ENCODE measurements at places on chromosomes 16 and 17.

- DNase-seq = no peak
Measured at GRCh38 chr17:42509841-42510240, 26.2 kb upstream of the NAGLU start.

- DNase-seq = no peak
Measured at GRCh38 chr17:9071811-9072498, 50.6 kb downstream of the NTN1 start.

- DNase-seq = no peak
Measured at GRCh38 chr17:43946781-43947180, 4.5 kb upstream of the PPY start.

GRCh38 chr17:52986056-52986662 lies 827.6 kb upstream of the CA10 start:
- no peak for DNase-seq

- DNase-seq = no peak
Measured at GRCh38 chr17:20989481-20989880, 53.3 kb downstream of the USP22 start.

GRCh38 chr17:77811521-77811920 lies 147.0 kb upstream of the TNRC6C start:
- DNase-seq = no peak

GRCh38 chr16:56604966-56605365 lies 3.4 kb upstream of the MT2A start:
- no peak for DNase-seq

DNA sequence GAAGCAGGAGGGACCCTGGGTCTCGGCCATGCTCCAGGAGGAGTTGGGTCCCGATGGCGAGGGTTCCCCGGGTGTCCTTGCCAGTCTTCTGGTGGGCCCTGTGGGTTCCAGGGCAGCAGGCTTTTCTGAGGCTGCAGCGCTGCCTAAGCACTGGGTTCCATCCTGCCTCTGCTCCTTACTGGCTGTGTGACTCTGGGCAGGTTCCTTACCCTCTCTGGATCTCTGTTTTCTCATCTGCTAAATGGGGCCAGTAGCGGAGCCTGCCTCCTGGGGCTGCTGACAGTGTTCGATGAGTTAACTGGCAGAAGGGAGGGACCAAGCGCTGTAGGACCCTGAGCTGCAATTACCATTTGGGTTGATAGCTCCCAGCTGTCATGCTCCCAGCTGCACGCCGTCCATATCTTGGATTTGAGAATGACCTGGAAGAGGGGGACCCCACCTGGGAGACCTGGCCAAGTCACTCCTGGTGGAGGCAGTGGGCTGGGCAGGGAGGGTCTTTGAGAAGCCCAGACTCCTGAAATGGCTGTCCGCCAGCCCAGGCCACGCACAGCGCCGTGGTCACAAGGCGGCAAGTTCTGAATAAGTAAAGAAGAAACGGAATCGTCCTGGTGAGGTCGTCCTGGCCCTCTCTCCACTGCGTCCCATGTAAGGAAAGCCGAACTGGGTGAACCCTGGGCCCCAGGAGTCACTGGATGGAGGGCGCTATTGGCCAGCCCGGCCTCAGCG lies 47.2 kb upstream of the GSE1 start:
- DNase-seq = no peak

- no peak for DNase-seq
Measured at GRCh38 chr17:17377071-17377967, 74.1 kb downstream of the NT5M start.

- no peak for DNase-seq
Measured at GRCh38 chr17:12637745-12638651, 27.7 kb upstream of the MYOCD start.

- no peak for DNase-seq
Measured at GRCh38 chr17:27473748-27474609, 17.7 kb downstream of the KSR1 start.

GRCh38 chr17:41593306-41593981 lies 6.7 kb upstream of the KRT14 start:
- DNase-seq = no peak

GRCh38 chr17:14737984-14738651 lies 437.2 kb downstream of the HS3ST3B1 start:
- peak; percentile 98 for DNase-seq

DNA sequence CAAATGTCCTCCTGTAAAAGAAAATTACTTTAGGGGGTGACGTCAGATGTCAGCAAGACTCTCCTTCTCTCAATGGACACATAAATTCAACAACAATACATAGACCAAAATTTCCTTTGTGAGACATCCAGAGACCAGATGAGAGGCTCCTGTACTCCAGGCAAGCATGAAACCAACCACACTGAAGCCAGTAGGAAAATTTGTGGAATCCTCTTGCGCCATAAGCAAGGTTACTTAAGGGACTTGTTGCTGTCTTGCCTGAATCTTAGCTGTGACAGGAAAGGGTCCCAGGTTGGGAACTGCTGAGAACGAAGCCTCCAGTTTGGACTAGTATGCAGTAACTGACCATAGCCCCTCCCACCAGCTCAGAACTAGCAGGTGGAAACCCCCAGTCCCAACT lies 56.0 kb downstream of the CEP112 start:
- no peak for DNase-seq

- DNase-seq = no peak
Measured at GRCh38 chr17:35191001-35191695, 3.0 kb downstream of the SLC35G3 start.

GRCh38 chr17:62309396-62309795 lies 71.0 kb upstream of the EFCAB3 start:
- no peak for DNase-seq

GRCh38 chr16:51439271-51439670 lies 288.2 kb upstream of the SALL1 start:
- no peak for DNase-seq

DNA sequence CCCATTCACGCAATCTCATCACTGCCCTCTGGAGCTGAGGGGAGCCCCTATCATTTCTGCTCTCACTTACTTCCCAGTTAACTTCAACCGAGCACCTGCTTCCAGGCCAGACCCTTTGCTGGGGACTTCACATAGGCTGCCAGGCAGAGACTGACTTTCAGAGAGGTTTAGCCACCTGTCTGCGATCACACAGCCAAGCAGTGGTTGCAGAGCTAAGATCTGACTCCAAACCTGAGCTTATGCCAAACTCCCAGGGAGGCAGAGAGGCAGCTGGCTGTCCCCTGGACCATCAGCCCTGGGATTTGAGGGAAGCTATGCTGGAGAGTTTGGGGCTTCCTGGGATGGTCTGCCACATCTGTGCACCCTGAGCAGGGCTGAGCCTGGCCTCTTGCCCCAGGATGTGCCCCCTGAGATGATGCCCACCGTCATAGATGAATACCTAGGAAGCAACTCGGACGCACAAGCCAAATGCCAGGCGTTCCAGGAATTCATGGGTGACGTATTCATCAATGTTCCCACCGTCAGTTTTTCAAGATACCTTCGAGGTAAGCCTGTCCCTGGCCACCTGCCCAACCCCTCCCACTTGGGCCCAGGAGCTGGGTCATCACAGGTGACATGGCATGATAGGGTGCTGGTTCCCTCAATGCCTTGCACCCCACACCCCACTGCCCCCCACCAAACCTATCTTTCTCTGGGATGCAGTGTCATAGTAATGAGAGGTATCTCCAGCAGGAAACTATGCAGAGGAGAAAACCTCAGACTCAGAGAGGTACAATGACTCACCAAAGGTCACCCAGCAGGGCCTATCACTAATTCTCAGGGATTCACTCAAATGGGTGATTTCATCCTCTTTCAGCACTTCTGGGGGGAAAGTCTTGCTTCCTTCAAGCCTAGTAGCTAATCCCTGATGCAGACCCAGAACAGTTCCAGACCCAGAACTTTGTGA lies 10.0 kb downstream of the CES3 start:
- DNase-seq = no peak

- no peak for DNase-seq
Measured at GRCh38 chr16:23131036-23131435, 18.2 kb downstream of the USP31 start.

DNA sequence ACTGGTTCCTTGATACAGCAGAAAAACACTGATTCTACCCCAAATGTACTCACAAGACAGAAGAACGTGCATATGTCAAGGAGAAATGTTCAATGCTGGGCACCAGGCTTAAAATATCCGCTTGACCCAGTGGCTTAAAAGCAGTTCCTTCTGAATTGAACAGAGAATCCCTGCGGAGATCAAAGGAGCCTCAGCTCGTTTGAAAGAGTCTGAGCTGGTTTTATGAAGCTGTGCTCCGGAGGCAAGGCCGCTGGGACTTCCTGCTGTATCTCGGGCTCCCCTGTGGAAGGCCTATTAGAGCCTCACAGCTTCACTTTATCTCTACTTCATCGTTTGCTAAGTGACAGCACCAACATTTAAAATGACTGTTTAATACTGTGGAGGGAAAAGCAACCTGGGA lies 2.2 kb downstream of the LMF1 start:
- DNase-seq = no peak

GRCh38 chr17:75289832-75290337 lies 652 bp upstream of the SLC25A19 start:
- no peak for DNase-seq

DNA sequence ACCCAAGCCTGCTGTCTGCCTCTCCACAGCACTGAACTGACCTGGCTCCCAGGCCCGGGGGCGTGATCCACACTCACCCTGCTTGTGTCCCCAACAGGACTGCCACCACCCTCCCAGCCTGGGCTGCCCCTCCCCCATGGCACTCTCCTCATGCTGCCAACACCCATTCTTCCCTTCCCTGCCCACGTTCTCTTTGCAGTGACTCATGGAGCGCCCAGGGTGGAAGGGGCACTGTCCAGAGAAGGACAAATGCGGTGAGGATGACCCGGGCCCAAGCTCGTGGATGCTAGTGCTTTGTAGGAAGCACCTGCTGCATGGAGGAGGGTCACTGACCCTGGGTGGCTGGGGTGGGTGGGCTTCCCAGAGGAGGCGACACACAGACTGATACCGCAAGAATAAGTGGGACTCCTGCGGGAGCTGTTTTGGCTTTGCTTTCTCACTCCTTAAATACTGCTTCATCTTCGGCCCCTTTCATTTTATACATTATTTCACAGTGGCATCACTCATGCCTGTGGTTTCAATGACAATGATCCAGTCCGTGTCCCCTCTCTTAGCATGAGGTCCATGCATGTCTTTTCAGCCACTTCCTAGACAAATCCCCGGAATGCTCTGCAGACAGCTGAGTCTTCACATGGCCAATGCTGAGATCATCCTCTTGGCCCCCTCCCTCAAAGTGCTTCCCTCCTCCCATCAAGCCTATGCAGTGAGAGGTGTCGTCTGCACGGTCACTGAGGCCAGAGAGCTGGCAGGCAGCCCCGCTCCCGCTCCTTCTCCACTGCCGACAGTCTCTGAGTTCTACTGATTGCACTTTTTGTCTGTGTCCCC lies 17.6 kb downstream of the CDK5R1 start:
- DNase-seq = no peak

DNA sequence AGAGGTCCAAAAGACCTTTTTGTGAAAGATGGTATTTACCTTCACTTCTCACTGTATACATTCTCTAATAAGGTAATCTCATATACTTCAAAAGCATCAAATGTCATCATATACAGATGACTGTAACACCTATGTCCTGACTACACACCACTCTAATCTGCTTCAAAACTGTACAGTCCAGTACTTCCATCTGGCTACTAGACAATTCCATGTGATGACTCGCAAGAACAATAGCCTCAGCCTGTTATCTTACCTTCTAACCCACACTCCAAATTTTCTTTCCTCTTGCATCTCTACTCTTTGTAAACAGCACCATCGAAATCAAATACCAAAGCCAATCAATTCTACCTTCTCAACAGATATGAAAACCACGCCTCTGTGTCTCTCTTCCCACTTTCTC lies 24.1 kb downstream of the MYO1D start:
- no peak for DNase-seq

- DNase-seq = no peak
Measured at GRCh38 chr16:26729951-26730541, 336.7 kb upstream of the C16orf82 start.

GRCh38 chr17:31392856-31393748 lies 1.6 kb downstream of the RAB11FIP4 start:
- no peak for DNase-seq

DNA sequence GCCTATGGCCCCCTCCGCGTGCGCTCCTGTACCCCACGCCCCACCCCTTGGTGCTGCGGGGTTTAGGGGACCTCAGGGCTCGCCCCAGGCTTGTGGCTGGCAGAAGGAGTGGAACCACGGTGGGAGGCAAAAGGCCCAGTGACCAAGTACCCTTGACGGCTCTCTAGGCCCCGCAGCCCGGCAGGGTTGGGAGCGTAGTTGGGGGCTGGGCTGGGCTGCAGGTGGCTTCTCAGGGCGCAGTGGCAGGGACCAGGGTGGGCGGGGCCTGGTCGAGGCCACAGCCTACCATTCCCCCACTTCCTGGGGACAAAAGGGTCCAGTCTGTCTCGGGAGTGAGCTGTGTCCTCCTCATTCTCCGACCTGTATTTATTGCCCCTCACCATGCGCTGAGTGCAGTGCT lies 124.9 kb downstream of the RBFOX3 start:
- DNase-seq = no peak

GRCh38 chr17:46141645-46142044 lies 51.6 kb downstream of the KANSL1 start:
- no peak for DNase-seq

- no peak for DNase-seq
Measured at GRCh38 chr17:27563532-27563931, 67.5 kb upstream of the LGALS9 start.

DNA sequence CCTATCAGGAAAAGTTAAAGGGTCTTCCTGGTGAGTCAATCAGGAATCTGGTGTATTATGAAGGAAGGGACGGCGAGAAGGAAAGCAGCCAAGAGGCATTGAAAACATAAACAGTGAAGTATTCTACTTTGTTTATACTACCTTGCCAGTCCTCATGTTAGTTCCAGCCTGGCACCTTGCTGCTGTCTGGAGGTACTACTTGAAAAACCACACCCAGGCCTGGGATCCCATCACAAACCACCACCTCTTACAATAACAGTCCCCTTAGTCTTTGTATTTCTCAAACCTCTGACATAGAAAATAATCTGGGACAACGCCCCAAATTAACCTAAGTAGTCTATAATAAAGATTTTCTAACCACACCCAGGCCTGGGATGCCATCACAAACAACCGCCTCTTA lies 676.7 kb upstream of the SOX9 start:
- no peak for DNase-seq

- no peak for DNase-seq
Measured at GRCh38 chr16:52577130-52577706, 30.3 kb upstream of the TOX3 start.

- no peak for DNase-seq
Measured at GRCh38 chr17:41539071-41539492, 11.0 kb upstream of the KRT19 start.

DNA sequence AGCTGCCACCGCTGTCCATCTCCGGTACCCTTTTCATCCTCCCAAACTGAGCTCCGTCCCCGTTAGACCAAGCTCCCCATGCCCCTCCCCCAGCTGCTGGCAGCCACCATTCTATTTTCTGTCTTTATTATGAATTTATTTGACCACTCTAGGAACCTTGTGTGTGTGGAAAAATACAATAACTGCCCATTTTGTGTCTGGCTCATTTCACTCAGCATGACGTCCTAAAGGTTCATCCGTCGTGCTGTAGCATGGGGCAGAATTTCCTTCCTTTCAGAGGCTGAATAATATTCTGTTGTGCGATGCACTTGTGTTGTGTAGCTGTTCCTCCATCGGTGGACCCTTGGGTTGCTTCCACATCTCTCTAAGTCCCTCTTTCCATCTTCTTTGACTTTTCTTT lies 263.1 kb downstream of the SEC14L1 start:
- no peak for DNase-seq

- no peak for DNase-seq
Measured at GRCh38 chr16:75660726-75661302, 13.2 kb downstream of the TERF2IP start.

Data from GM04503 (cell line).